Fibroblast of skin of left quadriceps (primary cell): ENCODE measurements at places on chromosomes 13 and 19.

GRCh38 chr13:24274452-24275021 is 34.8 kb upstream of the C1QTNF9 start:
- no peak for DNase-seq

- no peak for DNase-seq
These were observed 6.1 kb downstream of the GAPDHS start for GRCh38 chr19:35539314-35539713.

GRCh38 chr19:18912933-18913332 is 6.3 kb downstream of the COPE start:
- no peak for DNase-seq

- no peak for DNase-seq
These were observed 2.3 kb upstream of the C1QTNF9B start for GRCh38 chr13:23899555-23899954.

- DNase-seq, result no peak
These were observed 28.5 kb downstream of the GARRE1 start for GRCh38 chr19:34282611-34283519.

GRCh38 chr19:56291867-56292266 is 19.3 kb downstream of the EDDM13 start:
- no peak for DNase-seq

DNA sequence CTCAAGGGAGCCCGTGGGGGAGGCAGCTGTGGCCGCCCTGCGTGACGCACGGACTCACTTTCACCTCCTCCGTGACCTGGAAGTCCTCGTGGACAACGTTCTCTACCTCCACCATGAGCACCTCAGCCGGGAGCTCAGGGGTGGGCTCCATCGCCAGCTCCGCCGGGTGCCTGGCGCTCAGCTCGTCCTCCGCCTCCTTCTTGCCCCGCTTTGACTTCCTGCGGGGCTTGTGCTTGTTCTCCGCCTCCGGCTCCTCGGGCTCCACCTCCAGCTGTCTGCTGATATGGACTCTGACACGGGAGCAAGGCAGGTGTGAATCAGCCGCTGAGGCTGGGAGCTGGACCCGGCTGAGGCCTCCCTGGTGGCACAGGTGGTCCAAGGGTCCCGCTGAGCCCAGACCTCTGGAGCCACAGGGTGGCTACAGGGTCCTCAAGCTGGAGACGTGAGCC is 8.2 kb downstream of the LONP1 start:
- DNase-seq, result no peak

DNA sequence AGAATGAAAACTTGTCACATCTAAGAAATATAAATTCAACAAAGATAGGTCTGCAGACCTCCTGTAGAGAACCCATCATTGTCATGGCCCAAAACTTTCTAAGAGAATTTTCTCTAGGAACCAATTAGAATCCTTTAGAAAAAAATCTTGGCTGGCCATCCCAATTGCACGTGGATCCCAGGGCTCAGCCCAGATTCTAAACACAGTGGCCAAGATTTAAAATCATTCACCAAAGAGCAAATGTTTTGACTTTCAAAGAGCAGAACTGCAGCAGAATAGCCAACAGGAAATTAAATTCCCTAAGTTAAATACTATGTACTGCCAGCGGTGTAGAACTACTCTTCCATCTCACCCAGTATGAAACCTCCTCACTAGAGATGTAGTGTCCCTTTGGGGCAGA is 21.3 kb downstream of the IPO5 start:
- DNase-seq, result no peak

DNA sequence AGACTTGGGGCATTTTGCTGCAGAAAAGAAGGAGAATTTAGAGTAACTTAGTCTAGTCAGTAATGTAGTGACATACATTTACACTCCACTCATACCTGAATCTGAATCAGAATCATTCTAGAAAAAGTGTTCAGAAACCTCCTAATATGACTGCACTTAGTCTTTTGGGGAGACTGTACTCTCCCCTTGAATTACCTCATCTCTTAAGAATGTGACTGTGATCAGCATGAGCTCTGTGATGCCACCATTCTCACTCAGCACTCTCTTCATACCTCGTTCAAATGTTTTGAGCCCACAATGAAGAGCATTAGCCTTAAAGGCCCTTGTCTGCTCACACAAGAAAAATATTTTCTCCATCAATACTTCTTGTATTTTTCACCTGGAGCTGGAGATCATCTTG is 229.4 kb downstream of the FGF14 start:
- no peak for DNase-seq

DNA sequence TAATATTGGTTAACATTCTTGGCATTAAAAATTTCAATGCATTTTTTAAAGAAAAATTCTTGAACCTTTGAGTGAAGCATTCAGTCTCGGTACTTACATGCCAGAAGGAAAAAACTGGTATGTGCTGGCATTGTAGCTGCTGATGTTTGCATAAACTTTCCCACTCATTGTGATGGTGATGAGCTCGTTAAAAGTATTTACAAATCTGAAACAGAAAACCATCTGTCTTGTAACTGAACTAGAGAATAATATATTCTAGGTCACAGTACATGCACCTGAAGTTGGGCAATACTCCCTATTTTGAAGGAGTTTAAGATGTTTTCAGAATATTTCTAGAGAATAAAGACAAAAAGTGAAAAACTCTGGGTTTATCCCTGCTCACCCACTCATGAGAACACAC is 64.1 kb downstream of the SLC15A1 start:
- DNase-seq, result no peak
